ENCODE measurements at places on chromosomes 1 and 21.

- H3K4me1 ChIP-seq: peaks cover 25% of the 10 kb centered on the region
- H3K36me3 ChIP-seq: no peaks in the 10 kb centered on the region
- peaks cover 16% of the 10 kb centered on the region for H3K27me3 ChIP-seq
These were observed 102.7 kb downstream of the ARHGEF10L start for GRCh38 chr1:17642169-17642568.

GRCh38 chr1:3707298-3707938, 44.8 kb upstream of the CCDC27 start:
- no peak for DNase-seq
- H3K27ac ChIP-seq: no peak overlapping the region
- H3K4me1 ChIP-seq: peaks cover 17% of the 10 kb centered on the region
- no peaks in the 10 kb centered on the region for H3K36me3 ChIP-seq
- no peak overlapping the region for H3K4me3 ChIP-seq

- H3K36me3 ChIP-seq: peaks cover 5% of the 10 kb centered on the region
- no peak overlapping the region for H3K27ac ChIP-seq
- H3K4me3 ChIP-seq: no peak overlapping the region
- peaks cover 4% of the 10 kb centered on the region for H3K27me3 ChIP-seq
- H3K4me1 ChIP-seq: peaks cover 6% of the 10 kb centered on the region
These were observed 496.4 kb downstream of the SETD4 start for GRCh38 chr21:35563885-35564451.

- no peak for DNase-seq
- no peak overlapping the region for H3K27ac ChIP-seq
- no peaks in the 10 kb centered on the region for H3K36me3 ChIP-seq
- H3K27me3 ChIP-seq: peaks cover 2% of the 10 kb centered on the region
- no peak overlapping the region for H3K4me3 ChIP-seq
These were observed 23.7 kb downstream of the RRP1 start for GRCh38 chr21:43812957-43813655.

DNA sequence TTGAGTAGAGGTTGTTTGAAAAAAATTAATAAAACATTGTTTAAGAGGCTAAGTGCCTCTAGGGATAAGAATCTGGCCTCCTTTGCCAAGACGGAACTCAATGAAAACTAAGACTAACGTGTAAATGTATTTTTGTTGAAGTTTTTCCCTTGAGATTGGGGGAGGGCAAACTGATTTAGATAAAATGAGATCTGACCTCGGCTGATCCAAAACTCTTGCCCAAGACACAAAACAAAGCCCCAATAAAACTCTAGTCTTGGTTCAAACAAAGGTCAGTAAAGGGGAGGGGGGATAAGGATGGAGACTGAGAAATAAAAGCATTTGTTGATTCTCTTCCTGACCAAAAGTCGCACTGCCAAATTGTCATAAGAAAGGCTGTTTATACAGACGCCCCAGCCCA, 134.8 kb upstream of the DPT start:
- no peaks in the 10 kb centered on the region for H3K4me1 ChIP-seq
- peaks cover 4% of the 10 kb centered on the region for H3K36me3 ChIP-seq
- no peak overlapping the region for H3K4me3 ChIP-seq
- no peak overlapping the region for H3K27ac ChIP-seq
- no peak for DNase-seq

DNA sequence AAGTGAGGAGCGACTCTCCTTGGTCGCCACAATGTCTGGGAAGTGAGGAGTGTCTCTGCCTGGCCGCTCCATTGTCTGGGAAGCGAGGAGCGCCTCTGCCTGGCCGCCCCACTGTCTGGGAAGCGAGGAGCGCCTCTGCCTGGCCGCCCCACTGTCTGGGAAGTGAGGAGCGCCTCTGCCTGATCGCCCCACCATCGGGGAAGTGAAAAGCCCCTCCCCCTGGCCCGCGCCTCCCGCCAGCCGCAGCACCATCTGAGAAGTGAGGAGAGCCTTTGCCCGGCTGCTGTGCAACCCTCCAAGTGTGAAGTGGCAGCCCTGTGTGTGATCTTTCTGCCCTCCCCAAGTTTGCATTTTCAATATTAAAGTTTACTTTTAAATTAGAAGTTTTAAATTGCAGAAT, 95.0 kb upstream of the PPP2R5A start:
- no peak overlapping the region for H3K27ac ChIP-seq
- no peak for DNase-seq
- no peaks in the 10 kb centered on the region for H3K36me3 ChIP-seq
- H3K27me3 ChIP-seq: peaks cover 3% of the 10 kb centered on the region
- no peak overlapping the region for H3K4me3 ChIP-seq

- no peaks in the 10 kb centered on the region for H3K27me3 ChIP-seq
- H3K36me3 ChIP-seq: no peaks in the 10 kb centered on the region
- H3K4me3 ChIP-seq: no peak overlapping the region
- DNase-seq: no peak
- H3K4me1 ChIP-seq: peaks cover 6% of the 10 kb centered on the region
- no peak overlapping the region for H3K27ac ChIP-seq
These were observed 181.6 kb downstream of the FCRL5 start for GRCh38 chr1:157370698-157371097.

- no peak overlapping the region for H3K27ac ChIP-seq
- no peak for DNase-seq
- no peaks in the 10 kb centered on the region for H3K36me3 ChIP-seq
These were observed 256.5 kb downstream of the TTLL7 start for GRCh38 chr1:83742446-83742845.

DNA sequence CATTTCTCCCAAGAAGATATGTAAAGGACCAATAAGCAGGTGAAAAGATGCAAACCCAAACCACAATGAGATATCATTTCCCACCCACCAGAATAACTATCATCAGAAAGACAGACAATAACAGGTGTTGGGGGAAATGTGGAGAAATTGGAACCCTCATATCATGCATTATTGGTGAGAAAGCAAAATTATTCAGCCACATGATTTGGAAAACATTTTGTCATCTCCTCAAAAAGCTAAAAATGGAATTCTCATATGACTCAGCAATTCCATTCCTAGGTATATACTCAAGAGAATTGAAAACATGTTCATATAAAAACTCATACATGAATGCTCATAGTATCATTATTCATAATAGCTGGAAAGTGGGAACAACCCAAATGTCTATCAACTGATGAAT, 25.1 kb upstream of the RNF186 start:
- H3K27ac ChIP-seq: no peak overlapping the region
- no peaks in the 10 kb centered on the region for H3K27me3 ChIP-seq
- no peaks in the 10 kb centered on the region for H3K36me3 ChIP-seq
- no peaks in the 10 kb centered on the region for H3K4me1 ChIP-seq
- H3K4me3 ChIP-seq: no peak overlapping the region
- no peak for DNase-seq

DNA sequence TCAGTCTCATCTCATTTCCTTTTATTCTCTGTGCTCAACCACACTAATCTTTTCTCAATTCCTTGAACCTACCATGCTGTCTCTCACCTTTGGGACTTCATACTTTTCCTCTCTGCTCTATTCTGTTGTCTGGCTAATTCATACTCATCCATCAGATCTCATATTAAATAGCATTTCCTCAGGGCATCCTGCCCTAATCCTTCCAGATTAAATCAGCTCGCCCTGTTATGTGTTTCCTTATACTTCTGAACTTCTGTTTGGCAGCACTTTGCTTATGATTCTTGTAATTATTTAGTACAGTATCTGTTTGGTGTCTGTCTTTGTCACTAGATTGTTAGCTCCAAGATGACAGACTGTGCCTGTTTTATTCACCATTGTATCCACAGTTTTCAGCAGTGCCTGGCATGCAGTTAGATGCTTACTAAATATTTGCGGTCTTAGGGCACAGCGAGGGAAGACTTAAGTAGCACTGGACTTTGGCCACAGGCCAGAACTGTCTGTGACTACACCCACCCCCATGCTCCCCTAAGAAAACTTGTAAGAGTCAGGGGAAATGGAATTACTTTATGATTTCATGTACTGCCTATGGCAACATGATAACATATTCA, 9.9 kb upstream of the CAP1 start:
- H3K27me3 ChIP-seq: no peaks in the 10 kb centered on the region
- no peaks in the 10 kb centered on the region for H3K36me3 ChIP-seq
- DNase-seq: no peak
- H3K27ac ChIP-seq: no peak overlapping the region
- H3K4me3 ChIP-seq: no peak overlapping the region
- no peaks in the 10 kb centered on the region for H3K4me1 ChIP-seq

- H3K27ac ChIP-seq: no peak overlapping the region
- no peak for DNase-seq
- no peaks in the 10 kb centered on the region for H3K27me3 ChIP-seq
- H3K4me1 ChIP-seq: no peaks in the 10 kb centered on the region
These were observed 299.2 kb downstream of the USP25 start for GRCh38 chr21:16028941-16029464.

- peak overlapping the region; percentile 23 for H3K27ac ChIP-seq
- DNase-seq: no peak
- H3K4me1 ChIP-seq: peaks cover 52% of the 10 kb centered on the region
- no peak overlapping the region for H3K4me3 ChIP-seq
- no peaks in the 10 kb centered on the region for H3K36me3 ChIP-seq
These were observed 26.3 kb downstream of the ZBTB17 start for GRCh38 chr1:15949453-15950245.

DNA sequence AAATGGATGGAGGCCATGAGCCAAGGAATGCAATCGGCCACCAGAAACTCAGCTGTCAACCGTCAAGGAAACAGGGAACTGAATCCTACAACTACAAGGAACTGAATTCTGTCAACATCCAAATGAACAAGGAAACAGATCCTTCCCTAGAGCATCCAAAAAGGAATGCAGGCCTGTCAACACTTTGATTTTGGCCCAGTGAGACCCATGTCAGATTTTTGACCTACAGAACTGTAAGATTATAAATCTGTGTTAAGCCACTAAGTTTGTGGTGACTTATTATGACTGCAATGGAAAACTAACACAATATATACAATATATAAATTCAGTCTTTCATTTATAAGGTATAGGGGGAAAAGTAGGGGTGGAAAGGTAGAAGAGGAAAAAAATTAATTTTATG, 55.3 kb downstream of the SHCBP1L start:
- H3K27ac ChIP-seq: no peak overlapping the region
- no peaks in the 10 kb centered on the region for H3K4me1 ChIP-seq
- no peaks in the 10 kb centered on the region for H3K27me3 ChIP-seq

GRCh38 chr1:85850238-85850637, 142.0 kb upstream of the ZNHIT6 start:
- H3K27ac ChIP-seq: no peak overlapping the region
- no peak overlapping the region for H3K4me3 ChIP-seq
- no peaks in the 10 kb centered on the region for H3K4me1 ChIP-seq
- H3K36me3 ChIP-seq: no peaks in the 10 kb centered on the region
- no peak for DNase-seq

DNA sequence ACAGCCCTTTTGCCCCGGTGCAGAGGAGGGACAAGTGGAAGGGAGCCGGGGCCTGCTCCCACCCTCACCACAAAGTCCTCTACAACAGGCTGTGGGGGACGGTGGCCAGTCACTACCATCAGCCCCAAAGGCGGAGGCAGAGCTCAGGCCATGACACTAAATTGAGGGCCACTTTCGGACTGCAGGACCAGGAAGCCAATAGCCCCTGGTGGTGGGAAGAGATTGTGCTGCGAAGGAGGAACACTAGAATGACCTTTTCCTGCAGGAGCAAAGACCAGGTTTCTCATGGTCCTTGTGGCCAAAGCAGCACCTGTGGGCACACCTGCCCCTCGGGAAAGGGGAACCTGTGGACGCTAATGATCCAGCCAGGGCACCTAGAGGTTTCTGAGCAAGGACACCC, 30.3 kb downstream of the ACTA1 start:
- H3K27me3 ChIP-seq: peaks cover 8% of the 10 kb centered on the region
- peaks cover 12% of the 10 kb centered on the region for H3K4me1 ChIP-seq
- no peaks in the 10 kb centered on the region for H3K36me3 ChIP-seq

DNA sequence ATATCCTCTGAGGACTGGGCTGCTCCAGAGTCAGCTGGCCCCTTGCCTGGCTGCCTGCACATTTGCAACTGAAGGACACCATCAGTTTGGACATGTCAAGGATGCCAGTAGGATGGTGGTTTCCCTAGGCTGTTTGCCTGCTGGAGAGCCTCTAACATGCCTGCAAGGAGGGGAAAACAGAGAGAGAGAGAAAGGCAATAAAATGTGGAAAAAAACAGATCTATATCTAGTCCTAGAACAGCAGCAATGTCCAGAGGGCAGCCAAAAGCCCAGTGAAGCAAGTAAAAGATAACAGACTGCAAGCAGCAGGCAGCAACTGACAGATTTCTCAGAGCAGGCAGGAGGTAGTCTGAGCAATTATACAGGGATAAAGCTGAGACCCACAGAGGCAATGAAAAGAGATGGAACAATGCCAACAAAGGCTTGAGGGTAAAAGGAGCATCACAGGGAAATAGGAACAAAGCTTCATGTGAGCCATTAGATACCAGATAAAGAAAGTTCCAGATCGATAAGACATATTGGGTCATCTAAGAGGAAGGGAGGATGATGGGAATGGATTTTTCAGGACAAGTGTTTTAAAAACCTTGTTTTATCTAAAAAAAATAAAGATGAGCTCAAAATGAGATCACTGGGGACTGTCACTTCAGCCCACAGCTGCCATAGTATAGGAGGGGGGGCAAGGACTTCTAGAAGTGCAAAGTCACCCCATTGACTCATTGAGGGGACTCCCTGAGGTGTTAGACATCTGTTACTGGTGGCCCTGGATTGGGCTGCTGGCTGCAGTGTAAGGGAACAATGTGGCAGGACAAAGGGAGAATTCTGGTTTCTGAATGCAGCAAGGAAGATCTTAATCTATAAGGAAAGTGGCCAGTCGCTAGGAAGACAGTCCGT, 38.6 kb upstream of the GADD45A start:
- peaks cover 2% of the 10 kb centered on the region for H3K27me3 ChIP-seq
- H3K27ac ChIP-seq: no peak overlapping the region
- peak; percentile 61 for DNase-seq
- no peaks in the 10 kb centered on the region for H3K36me3 ChIP-seq

GRCh38 chr1:185608177-185608576, 126.0 kb upstream of the HMCN1 start:
- no peak for DNase-seq
- H3K27me3 ChIP-seq: no peaks in the 10 kb centered on the region
- H3K27ac ChIP-seq: no peak overlapping the region
- no peak overlapping the region for H3K4me3 ChIP-seq
- H3K36me3 ChIP-seq: no peaks in the 10 kb centered on the region

- H3K27ac ChIP-seq: no peak overlapping the region
- H3K36me3 ChIP-seq: peaks cover 5% of the 10 kb centered on the region
- H3K27me3 ChIP-seq: no peaks in the 10 kb centered on the region
- DNase-seq: no peak
- H3K4me1 ChIP-seq: no peaks in the 10 kb centered on the region
These were observed 377.1 kb downstream of the LRRIQ3 start for GRCh38 chr1:73820843-73821242.

- no peak for DNase-seq
- no peaks in the 10 kb centered on the region for H3K36me3 ChIP-seq
- no peaks in the 10 kb centered on the region for H3K27me3 ChIP-seq
- no peak overlapping the region for H3K27ac ChIP-seq
These were observed 54.2 kb downstream of the SH3GLB1 start for GRCh38 chr1:86758570-86758969.

GRCh38 chr1:231512147-231512698, 16.2 kb upstream of the TSNAX start:
- no peak for DNase-seq
- H3K27me3 ChIP-seq: no peaks in the 10 kb centered on the region
- no peaks in the 10 kb centered on the region for H3K4me1 ChIP-seq
- H3K4me3 ChIP-seq: no peak overlapping the region
- no peaks in the 10 kb centered on the region for H3K36me3 ChIP-seq

Data from glutamatergic neuron (in vitro differentiated cells).